Bronchial epithelial cell (primary cell): ENCODE measurements at places on chromosomes 2 and 18. TPM values are rescaled to one million over a fixed set of nuclear protein-coding genes. Genes with fewer than 3 reads are reported as not detected.

DNA sequence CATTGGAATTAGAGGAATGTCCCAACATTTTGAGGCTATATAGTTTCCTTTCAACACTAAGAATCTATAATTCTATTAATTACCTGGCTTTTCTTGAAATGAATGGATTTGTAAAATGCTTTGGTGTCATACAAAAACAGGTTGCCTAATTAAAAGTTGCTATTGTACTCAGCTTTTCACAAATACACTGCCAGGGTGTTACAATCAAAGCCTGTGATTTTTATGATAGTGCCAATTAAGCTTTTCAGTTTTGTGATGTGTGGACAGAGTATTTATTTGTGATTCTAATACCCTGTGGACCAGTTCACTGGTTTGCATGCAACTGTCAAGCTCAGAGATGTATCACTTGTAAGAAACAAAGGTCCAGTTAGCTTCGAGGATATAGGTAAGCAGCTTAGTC is 71.8 kb downstream of the NAB1 start:
- no peak for DNase-seq

- DNase-seq, result no peak
Measured at GRCh38 chr2:212816267-212816666, 277.7 kb upstream of the ERBB4 start.

- DNase-seq, result no peak
Measured at GRCh38 chr2:180411661-180412060, 404.6 kb upstream of the CWC22 start.

- DNase-seq, result no peak
Measured at GRCh38 chr2:199784512-199784911, 66.5 kb downstream of the FTCDNL1 start.

GRCh38 chr2:53785366-53785765 is 1.4 kb downstream of the ASB3 start:
- no peak for DNase-seq

GRCh38 chr2:173195100-173195499 is 119.5 kb downstream of the MAP3K20 start:
- DNase-seq, result no peak

GRCh38 chr2:64667535-64667934 is 13.8 kb upstream of the SERTAD2 start:
- DNase-seq, result no peak

DNA sequence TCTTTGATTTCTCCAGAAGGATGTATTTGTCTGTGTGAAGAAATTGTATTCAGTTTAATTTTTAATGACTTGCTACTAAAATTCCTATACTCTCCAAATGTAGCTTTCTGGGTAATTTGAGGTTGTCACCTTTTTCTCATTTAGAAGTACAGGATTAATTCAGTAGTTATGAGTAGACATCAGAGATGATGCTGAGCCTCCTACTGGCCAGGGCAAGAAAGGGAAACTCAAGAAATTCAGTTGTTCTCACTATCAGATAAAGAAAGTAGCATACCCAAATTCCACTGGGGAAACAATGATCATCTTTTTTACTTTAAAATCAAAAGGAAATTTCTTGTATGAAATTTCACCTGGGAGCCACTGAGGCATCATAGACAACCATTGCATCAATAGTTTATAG is 199.4 kb downstream of the SATB2 start:
- DNase-seq, result no peak

- peak; percentile 89 for DNase-seq
Measured at GRCh38 chr2:60441800-60442199, 111.7 kb downstream of the BCL11A start.

DNA sequence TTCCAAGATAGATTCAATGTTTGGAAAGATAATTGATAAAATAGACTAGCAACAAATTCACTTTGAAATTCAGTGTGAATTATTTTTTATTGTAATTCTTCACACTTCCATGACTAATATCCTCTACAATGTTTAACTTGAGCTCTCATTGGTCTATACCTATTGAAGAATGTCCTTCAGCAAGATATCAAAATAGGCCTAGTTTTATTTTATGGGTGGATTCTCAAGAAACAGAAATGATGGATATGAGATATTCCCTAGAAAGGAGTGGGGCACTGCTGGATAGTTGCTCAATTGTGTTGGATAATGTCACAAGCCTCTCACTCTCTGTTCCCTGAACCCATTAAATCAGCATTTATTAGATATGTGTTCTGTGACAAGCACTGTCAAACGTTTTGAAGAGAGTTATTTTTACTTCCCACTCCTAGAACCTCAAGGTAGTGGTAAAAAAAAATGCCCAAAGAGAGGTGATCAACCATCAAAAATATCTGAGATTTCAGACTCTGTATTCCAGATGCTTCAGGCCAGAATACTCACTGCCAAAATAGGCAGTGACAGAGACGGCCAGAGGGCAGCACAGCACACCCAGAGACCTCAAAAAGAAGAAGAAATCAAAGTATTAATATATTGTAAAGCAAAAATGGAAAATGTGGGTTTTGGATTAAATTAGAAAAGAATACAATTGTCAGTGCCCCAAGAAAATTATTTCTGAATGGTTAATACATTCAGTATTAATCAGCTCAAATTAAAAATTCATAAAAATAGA is 87.5 kb downstream of the TRIB2 start:
- no peak for DNase-seq

DNA sequence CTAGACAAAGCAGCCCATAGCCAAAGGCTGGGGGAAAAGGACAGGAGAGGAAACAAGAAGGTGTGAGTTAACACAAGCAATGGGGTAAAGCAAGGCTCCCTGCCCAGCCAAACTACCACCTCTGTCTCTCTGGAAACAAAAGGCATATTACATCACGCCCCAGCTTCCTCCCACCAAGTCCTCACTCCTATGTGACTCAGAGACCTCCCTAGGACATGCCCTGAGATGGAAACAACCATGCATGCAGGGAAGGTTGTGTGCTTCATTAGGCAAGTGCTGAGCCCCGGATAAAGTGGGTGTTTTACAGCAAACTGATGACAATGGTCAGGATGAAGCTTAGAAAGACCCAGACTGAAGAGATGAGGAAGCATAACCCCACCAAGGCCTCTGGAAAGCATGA is 9.0 kb upstream of the ATRAID start:
- peak; percentile 68 for DNase-seq

- DNase-seq, result no peak
Measured at GRCh38 chr2:235940330-235940729, 227.9 kb downstream of the GBX2 start.

DNA sequence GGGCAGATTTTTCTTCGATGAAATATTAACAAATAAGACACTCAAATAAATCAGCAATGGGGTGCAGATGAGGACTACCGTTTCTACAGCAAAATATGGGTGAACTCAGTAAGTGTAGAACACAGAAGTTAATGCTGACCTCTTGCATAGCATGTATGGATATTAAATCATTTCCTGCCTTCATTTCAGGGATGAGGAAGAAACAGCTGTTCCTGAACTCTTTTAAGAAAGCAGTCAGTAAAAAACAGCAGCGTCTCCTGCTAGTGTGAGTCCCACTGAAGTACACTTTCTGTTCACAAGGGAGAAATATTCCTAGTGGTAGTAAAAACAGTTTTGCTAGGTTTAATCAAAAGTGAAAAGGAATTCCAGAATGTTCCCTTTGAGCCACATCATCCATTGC is 379.0 kb downstream of the ZEB2 start:
- no peak for DNase-seq

GRCh38 chr2:201575971-201576370 is 67.3 kb downstream of the TMEM237 start:
- DNase-seq, result no peak

GRCh38 chr2:9250091-9250490 is 43.5 kb downstream of the ASAP2 start:
- peak; percentile 42 for DNase-seq

DNA sequence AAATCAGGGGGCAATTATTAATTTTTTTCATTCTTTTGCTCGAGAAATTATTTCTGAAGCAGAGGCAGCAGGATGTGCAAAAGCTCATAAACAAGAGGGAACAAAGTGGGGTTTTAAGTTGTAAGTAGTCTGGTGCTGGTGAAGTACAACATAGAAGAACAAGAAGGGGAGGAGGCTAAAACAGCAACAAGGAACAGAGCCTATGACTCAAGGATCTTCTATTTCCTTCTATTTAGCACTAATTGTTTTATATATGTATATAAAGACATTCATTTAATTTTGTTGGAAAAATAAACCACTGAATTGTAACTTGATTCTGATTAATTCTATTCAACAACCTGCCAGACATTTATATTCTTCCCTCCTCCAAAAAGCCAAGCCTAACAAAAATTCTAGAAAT is 35.0 kb downstream of the YES1 start:
- peak; percentile 4 for DNase-seq

GRCh38 chr18:49189772-49190171 is 239.0 kb upstream of the SMAD7 start:
- DNase-seq, result no peak

ASPRV1 gene
- 0.26 and 0.38 TPM in 2 replicates for total RNA-seq

CXCR1 gene
- not detected in 2 replicates for total RNA-seq

DLGAP1 gene
- total RNA-seq, result 0.26 TPM in 1 of 2 replicates, not detected in the other

ACMSD gene
- total RNA-seq, result not detected in 2 replicates

IL1B gene
- total RNA-seq, result 22.6 and 41.0 TPM in 2 replicates

FEV gene
- not detected in 2 replicates for total RNA-seq

HOXD13 gene
- not detected in 2 replicates for total RNA-seq

WDR35 gene
- total RNA-seq, result 4.2 and 8.7 TPM in 2 replicates

MC2R gene
- total RNA-seq, result not detected in 2 replicates

IL18RAP gene
- total RNA-seq, result not detected in 2 replicates

BMP10 gene
- total RNA-seq, result not detected in 2 replicates
